Left ventricle myocardium inferior (tissue), 1 donor: ENCODE measurements at places on chromosomes 5 and 9.

DNA sequence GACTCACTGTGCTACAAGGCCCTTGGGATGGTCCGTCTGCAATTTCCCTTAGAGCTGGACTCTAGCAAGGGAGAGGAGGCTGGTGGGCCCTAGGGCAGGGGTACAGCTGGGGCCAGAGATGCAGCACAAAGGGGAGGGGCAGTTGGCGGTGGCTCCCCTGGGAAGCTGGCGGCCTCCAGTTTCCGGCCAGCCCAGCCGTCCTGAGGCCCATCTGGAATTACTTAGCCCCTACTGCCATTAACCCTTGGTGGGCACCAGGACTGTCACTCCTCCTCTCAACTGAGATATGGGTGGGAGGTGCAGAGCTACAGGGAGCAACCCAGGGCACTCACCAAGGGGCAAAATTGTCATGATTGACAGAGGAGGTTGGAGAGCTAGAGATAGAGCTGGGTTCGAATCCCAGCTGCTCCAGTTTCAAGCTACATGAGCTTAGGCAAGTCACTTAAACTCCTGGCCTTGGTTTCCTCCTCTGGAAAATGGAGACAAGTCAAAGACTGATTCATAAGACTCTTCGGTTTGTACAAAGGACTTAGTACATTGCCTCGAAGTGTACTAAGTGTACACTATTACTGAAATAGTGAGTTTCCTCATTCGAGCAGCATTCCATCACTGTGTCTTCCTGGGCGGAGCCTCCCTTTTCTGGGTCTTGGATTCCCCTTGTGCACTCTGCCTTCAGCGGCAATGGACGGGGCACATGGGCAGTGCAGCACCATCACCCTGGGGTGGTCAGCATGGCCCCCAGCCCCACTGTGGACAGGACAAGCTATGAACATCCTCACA lies 2.7 kb upstream of the PDGFRB start:
- peak; percentile 55 for DNase-seq

DNA sequence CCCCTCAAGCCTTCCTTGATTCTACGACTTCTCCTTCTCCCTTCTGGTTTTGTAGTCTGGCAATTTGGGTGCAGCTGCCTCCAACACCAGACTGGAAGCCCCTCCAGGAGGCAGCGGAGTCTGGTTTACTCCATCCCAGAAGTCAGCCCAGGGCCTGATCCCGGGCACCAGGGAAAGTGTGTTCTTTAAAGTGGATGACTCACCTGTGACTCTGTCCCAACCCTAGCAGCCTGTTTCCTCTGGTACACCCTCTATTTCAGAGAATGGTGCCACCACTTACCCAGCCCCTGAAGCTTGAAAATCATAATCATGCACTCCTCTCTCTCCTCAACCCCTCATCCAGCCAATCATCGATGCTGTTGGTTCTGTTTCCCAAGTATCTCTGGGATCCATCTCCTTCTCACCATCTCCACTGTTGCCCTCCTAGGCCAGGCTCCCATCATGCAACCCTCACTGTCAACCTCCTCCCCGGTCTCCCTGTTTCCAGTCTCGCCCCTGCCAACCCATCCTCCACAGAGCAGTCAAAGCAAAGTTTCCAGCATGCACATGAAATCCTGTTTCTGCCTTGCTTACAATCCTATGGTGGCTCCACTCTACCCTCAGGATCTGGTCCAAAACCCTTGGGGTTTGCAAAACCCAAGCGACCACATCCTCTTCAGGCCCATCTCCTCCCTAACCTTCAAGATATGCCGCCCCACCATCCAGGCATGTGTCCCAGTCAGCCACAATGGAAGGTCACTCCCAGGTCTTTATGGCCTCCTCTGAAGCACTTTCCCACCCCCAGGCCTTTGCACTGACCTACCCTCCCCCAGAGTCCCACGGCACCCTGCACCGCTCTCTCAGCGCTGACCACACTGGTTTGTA lies 10.5 kb downstream of the LHX6 start:
- DNase-seq: no peak

DNA sequence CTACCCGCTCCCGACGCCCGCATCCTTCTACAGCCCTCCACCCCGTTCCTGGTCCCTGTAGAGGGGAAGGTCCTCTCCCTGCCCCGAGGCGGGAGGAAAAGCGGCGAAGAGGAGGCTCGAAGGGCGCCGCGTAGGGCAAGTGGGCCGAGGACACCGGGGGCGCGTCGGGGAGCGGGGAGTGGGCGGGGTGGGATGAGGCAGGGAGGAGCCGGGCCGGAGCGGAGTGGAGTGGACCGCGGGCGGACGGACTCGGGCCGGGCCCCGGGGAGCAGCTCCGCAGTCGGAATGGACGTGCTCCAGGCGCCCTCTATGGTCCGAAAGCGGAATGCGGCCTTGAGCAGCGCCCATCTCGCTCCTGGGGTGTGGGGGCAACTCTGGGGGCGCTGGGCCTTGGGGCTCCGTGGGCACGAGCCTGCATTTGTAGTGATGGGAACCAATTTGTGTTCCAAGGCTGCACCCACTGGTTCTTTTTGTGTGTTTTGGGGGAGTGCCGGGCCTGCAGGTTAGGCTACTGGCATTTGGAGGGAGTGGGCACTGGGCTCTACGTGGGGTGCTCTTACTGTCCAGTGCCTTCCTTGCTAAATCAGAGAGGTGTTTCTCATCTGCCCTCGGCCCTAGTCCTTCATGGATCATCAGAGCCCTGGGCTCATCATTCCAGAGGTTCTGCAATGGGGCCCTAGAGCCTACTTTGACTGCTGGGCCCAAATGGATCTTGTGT lies 7.3 kb downstream of the IRX1 start:
- DNase-seq: peak; percentile 45

DNA sequence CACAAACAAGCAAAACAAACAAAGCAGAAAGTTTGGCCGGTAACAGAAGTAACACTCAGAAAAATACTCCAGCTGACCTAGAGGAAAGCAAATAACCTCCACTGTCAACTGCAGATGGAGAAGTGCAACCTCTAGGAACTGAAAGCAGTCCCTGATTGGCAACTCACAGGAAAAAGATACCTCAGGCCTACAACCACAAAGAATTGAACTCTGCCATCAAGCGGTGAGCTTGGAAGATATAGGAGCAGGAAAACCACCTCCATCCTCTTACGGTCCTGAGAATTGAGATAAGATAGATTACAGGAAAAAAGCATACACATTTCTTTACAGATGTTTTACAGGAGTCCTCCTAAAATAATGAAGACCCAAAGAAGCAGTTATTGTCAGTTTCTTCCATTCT lies 184.5 kb downstream of the PDZD2 start:
- DNase-seq: no peak

- no peak for DNase-seq
These were observed 15.9 kb downstream of the CCNJL start for GRCh38 chr5:160296496-160296895.

- DNase-seq: no peak
These were observed 699.0 kb upstream of the ARRDC3 start for GRCh38 chr5:92081958-92082712.

GRCh38 chr5:142590451-142591231 lies 95.2 kb downstream of the FGF1 start:
- no peak for DNase-seq

GRCh38 chr9:115615821-115616665 lies 498.1 kb upstream of the TNC start:
- DNase-seq: no peak

DNA sequence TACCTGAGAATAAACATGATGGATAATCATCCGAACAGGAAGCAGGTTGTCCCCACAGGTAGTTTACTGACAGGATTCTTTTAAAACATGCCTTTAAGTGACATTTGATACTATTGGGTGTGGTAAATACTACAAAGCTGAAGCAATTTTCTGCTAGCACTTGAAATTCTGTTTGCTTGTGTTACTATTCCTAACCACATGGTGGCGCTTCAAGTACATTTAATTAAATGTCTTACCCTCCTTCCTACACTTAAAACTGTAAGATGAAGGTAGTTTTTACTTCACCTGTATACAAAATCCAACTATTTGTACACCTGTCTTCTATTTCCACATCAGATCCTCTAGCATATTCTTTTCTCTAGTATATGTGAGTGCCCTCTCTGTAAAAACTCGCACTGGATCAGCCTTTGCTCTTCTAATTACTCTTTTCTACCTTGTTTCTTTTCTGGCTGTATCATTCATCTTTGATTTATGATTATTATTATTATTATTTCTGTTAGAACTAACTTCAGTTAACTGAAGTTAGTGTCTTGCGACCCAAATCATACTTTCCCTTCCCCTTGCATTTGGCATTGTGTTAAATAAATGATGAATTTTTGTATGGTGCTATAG lies 18.4 kb downstream of the SLC25A46 start:
- DNase-seq: no peak

GRCh38 chr5:62011089-62011664 lies 294.8 kb upstream of the KIF2A start:
- no peak for DNase-seq

DNA sequence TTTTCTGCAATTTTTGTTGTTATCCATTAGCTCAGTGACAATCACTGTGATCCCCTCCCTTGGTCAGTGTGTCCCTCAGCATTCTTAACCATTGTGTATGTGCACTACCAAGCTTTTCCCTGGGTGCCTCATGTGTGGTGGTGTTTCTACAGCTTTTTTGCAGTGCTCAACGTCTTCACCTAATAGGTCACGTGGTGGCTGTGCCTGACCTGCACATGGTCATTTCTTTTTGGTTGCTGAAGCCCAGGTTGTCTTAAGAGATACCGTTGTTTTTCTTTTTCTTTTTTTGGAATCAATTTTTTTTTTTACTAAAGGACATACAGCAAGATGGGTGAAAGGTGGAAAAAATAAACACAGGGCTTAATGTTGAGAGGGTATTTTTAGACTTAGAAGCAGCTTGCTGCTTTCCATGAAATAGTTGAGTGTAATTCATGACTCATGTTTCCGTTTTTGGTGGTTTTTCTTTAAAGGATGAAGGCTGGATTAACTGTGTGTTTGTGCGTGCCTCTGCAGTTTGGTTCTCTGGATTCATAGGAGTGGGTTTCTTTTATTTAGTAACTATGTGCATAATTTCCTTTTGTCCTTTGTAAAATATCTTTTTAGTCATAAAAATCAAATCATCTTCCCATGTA lies 22.2 kb downstream of the SH3GL2 start:
- DNase-seq: no peak

DNA sequence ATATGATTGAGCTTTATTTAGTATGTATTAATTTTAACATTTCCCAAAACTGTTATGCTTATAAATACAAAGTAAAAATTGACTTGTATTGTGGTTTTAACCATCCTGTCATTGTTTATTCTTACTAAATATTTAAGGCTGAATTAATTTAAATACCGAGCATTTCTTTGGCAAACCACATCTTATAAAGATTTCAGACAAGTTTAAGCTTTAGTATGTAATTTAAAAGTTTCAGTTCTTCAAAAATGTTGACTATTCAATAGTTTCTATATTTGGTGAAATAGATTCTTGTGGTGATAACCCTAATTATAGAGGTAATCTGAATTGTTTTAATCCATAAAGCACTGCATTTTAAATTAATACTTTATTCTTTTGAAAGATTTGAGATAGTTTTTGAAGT lies 65.5 kb downstream of the CCNH start:
- DNase-seq: no peak
